ENCODE measurements at places on chromosomes 6 and 20.

DNA sequence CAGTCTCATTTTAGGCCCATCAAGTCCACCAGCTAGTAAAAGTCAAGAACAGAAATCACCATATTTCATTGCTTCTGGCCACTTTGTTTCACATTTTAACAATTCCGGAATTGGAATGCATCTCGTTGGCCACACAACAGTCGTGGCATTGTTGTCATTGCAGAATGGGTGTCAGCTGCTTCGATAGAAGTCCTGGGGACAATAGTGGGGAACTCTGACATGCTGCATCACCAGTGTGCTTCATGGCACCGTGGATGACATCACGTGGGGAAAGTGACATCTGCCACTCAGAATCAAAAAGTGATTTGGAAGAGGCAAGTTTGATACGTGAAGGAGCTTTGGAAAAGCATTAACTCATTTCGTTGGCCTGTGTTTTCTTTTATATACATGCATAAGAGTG is 43.8 kb upstream of the XRN2 start:
- DNase-seq, result no peak

GRCh38 chr20:62239278-62239879 is 1.1 kb downstream of the OSBPL2 start:
- no peak for DNase-seq

DNA sequence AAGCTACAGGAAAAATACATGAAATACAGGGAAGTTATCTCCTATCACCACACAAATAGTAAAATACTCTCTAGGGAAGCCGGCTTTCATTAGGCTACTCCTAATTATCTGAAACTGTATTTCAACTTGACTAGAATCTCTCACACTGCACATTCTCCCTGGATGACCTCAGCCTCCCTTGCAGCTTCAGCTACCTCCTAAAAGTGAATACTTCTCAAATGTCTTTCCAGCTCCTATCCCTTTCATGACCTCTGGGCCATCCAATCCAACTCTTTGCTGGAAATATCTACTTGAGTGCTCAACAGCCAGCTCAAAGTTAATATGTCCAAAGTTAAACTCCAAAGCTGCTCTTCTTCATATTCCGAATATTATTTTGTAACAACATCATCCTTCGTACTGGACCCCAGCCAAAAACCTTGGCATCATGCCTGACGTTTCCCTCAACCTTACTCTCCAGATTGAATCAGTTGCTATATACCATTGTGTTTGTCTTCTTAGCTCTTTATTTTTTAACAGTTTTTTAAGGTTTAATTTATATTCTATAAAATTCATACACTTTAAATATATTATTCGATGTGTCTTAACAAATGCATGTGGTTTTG is 29.4 kb upstream of the KIF6 start:
- DNase-seq, result no peak

GRCh38 chr20:4546342-4546741 is 175.4 kb upstream of the PRND start:
- no peak for DNase-seq

- DNase-seq, result no peak
These were observed 151.2 kb upstream of the THBS2 start for GRCh38 chr6:169404828-169405227.

GRCh38 chr6:5119090-5119951 is 34.2 kb downstream of the PPP1R3G start:
- DNase-seq, result no peak

DNA sequence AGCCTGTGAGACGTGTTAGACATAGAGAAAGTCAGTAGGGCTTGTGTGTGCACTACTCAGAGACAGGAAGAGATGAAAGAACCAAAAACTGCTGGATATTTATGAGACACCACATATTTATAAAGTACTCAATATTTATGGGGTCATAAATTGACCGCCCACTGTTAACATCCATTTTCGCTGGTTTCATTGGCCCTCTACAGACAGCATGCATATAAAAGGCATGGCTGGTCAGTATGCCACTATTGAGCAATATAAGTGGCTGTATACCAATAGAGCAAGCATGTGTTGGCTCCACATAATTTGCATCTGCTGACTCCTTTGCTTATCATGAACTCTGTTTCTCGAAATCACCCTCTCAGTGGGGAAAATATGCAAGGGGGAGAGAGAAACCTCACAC is 110.3 kb upstream of the BTN3A2 start:
- no peak for DNase-seq

DNA sequence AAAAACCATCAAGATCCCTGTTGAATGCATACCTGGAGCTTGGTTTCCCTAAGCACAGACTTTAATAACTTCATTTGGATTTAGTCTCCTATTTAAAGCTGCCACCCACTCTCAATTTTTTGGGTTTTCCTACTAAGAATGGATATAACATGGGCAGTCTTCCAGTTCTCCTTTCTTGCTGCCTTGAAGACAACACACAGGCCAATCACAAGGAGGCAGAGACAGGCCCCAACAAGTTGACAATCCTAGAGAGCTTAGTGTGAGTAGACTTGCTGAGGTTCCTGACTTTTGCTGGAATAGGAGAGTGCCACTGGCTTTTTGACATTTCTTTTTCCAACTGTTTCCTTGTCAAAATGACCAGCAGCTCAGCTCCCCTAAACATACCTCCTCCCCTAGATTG is 112.3 kb upstream of the ESR1 start:
- DNase-seq, result no peak

GRCh38 chr6:57173056-57173885 is 1.1 kb downstream of the BAG2 start:
- DNase-seq, result peak; percentile 47

DNA sequence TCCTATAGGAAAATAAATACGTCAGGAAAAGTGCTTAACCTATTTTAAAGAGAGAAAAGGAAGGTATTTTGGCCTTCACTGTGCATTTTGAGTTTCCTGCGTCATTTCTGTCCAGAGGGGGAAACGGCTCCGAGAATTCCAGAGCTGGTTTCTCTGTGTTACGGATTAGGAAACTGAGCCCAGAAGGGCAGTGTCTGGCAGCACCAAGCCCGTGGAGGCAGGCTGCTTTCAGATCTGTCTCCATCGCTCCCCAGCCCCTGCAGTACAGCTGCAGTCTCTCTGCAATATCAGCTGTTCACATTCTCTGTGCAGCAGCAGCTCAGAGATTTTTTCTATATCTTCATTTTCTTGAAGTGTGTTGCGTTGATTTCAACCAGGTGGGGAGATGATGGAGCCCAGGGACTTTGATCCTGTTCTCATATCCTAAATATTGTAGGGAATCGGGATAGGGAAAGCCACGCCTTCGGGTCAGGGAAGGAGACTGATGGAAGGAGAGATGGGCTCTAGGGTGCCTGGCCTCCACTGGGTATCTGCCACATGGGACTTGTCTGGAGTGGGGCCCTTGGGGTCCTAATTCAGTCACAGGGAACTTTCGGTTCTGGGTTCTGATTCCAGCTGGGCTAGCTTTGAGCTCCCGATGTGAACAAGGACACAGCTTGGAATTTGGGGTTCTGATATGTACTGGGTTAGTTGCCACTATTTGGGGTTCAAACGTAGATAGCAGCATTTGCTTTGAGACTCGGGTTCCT is 2.8 kb downstream of the ANKRD60 start:
- DNase-seq, result no peak

DNA sequence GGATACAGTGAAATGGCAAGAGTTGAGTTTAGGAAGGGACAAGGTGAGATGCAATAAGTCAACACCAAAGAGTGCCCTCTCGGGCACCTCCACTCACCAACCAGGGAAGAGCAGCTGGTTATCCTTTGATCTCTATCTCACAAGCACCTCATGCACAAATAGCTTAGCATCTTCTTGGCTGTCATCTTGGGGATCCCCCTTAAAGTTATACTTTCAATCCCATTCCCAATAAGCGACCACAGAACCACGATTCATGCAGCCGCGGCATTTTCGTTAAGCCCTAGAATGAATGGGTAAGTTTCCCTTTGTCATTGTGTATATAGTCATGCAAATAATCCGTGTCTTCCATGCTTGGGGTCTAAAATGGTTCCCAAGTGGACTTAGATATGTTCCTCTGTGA is 73.5 kb downstream of the ADTRP start:
- DNase-seq, result no peak

DNA sequence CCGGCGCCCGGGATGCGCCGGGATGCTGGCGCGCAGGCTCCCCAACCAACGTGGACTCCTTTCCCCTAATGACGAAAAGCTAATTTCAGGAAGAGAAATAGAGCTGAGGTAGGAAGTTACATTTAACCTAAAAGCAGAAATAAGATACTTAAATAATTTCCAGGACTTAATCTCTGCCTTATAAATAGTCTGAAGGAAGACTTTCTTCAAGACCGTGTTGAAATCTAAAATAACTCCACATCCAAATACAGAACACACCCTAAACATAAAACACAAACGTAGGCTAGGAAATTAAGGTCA is 1.3 kb downstream of the ASF1A start:
- DNase-seq, result no peak

DNA sequence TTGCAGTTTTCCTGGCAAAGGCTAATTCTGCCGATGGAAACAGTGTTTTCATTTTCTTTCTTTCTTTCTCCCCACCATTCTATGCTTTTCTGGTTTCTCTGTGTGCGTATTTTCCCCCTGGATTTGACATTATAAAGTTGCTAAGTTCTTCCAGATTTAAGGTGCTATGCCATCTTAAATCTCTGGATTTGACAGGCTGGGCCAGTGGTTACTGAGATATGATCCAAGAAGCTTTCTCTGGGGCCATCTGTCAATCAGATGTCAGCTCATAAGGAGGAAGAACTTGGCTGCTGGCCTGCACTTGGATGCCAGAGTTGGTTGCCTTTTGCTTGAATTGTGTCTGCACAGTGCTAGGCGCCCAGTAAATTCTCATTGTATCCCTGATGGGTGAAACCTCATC is 39.7 kb downstream of the SLC2A10 start:
- no peak for DNase-seq

DNA sequence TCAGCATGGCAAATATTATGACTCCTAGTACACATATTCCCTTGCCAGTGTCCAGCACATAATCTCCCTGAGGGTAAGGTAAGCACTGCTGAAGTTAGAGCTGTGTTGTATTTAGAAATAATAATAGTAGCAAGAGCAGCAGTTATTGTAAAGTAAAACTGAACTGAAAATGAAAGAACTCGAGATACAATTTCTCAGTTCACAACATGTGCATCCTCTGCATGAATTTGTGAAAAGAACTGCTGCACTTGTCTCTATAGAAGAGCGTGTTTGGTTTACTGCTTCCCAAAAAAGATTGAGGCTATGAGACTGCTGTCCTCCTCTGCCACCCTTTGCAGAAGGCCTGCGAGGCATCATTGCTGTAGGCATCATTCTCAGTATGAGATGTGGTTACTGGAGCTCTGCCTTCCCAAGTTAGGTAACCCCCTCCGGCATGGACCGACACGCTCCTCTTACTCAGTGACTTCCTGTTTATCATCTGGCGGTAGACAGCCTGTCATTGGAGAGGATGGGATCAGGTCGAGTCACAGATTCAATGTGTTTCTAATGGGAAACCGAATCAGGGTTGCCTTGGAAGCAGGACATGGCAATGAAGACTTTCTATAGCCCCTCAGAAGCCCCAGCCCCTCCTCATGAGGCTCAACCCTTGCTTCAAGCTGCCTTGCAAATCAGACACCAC is 48.1 kb downstream of the SLC24A3 start:
- DNase-seq, result no peak

- DNase-seq, result no peak
These were observed 18.2 kb upstream of the KIAA1755 start for GRCh38 chr20:38278763-38279162.

DNA sequence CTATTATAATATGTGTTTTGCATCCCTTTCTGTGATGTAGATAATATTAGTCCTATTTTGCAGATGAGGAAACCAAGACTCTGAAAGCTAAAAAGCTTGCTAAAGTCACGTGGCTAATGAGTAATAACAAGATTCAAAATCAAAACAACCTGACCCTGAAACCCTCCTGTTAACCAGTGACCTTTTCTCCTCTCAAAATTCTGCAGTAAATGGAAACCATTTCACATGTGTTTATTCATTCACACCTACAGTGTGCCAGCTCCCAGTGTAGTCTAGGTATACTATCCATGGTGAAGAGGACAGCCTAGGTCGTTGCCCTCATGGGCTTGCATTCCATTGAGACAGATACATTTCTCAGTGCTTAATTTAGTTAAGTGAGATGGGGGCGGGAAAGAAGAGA is 30.6 kb upstream of the PHACTR2 start:
- DNase-seq, result no peak

- peak; percentile 84 for DNase-seq
These were observed 17.1 kb upstream of the TINAG start for GRCh38 chr6:54291146-54291545.

GRCh38 chr6:134706806-134707205 is 243.1 kb downstream of the ALDH8A1 start:
- DNase-seq, result no peak

Data from astrocyte of the spinal cord (primary cell).